Left kidney (tissue), 8 donors: ENCODE measurements at places on chromosomes 12 and 14.

DNA sequence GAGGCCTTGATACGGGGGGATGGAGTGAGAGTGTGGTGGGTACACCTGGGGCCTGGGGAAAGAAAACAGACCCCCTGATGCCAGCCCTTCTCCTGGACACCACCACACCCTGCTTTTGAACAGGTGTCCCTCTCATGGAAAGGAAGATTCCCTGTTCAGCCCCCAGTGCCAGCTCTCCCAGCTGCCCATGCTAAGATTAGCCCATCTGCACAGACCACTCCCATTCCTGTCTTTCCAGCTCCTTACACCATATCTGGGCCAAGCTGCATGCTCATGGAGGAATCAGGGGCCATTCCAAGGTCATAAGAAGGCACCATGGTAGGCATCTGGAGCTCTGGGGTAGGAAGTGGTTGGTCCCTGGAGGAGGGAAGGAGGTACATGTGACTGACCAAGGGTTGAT is 9.6 kb downstream of the NAB2 start:
- DNase-seq = no peak

DNA sequence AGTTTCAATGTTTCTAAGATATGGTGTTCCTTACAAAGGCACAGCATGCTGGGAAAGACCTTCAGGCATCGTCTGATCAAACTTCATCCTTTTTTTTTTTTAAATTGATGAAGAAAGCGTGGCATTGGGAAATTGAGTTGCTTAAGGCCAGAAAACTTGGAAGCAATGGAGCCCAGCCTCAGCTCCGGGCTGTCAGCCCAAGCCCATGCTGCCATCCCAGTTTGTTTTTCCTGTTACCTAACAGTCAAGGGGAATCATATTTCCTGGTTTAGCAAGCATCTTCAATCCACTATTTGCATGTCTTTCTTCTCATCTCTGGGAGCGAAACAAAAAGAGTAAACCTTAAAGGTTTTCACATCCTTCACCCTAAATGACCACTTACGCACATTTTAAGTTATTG is 200.2 kb downstream of the CHST11 start:
- no peak for DNase-seq

DNA sequence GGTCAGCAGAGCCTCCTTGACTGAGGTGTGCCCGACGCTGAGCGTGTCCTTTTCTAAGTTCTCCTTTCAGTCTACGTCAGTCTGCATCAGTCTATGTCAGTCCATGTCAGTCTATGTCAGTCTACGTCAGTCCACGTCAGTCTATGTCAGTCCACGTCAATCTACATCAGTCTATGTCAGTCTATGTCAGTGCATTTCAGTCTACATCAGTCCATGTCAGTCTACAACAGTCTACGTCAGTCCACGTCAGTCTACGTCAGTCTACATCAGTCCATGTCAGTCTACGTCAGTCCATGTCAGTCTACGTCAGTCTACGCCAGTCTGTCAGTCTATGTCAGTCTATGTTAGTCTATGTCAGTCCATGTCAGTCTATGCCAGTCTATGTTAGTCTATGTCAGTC is 15.9 kb downstream of the EIF5 start:
- no peak for DNase-seq

- no peak for DNase-seq
Observed at GRCh38 chr14:105069871-105070759, 4.9 kb upstream of the GPR132 start.

DNA sequence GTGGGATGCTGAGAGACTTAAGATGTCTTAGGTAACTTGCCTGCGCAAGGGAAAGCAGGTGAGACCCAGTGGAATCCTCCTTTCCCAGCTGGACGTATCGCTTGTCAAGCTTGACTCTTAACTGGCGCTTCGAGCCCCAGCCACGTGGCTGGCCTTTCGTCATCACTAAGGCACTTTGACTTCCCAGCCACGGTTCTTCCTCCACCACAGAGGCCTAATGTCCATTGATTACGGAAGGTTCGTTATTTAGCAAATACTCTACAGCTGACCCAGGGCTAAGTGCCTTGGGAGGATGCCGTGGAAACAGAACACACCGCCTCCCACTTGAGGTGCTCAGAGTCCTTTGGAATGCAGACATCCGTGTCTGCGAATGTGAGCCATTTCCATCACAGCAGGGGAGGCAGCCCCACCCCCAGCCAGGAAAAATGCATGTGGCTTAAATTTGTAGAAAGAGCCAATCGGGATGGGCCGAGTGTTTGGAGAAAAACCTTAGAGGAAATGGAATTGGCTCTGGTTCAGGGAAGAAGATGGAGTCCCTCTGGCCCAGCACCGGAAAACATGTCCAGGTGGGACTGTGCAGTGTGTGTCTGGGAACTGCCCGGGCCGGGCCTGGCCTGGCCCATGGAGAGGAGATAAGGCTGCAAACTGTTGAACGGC is 115.7 kb downstream of the PLXNC1 start:
- DNase-seq = no peak

DNA sequence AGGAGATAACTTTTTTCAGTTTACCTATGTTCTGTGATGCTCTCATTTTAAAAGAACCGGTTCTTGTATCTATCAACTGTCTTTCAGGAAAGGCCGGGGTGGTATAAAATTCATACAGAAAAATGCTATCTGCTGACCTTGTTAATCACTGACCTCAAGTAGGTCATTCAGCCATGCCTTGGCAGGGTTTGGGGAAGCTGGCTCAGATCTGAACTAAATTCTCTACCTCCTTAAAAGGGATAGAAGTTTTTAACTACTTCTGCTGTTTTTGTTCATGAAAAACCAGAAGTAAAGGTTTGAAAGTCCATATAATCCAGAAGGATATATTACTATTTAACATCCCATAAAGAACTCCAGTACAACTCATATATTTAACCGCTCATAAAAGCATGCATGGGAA is 10.1 kb downstream of the MYRFL start:
- no peak for DNase-seq
